ENCODE measurements at places on chromosomes 7 and 10. TPM values are rescaled to one million over a fixed set of nuclear protein-coding genes. Genes with fewer than 3 reads are reported as not detected.

GRCh38 chr10:103872137-103872931 lies 17.0 kb upstream of the SH3PXD2A start:
- H3K27me3 ChIP-seq: no peaks in the 10 kb centered on the region
- no peak for DNase-seq
- no peak overlapping the region for H3K4me3 ChIP-seq
- H3K27ac ChIP-seq: no peak overlapping the region

- no peak for DNase-seq
- no peaks in the 10 kb centered on the region for H3K36me3 ChIP-seq
- no peaks in the 10 kb centered on the region for H3K4me1 ChIP-seq
- no peaks in the 10 kb centered on the region for H3K27me3 ChIP-seq
- H3K27ac ChIP-seq: no peak overlapping the region
These were observed 30.1 kb upstream of the KCNMA1 start for GRCh38 chr10:77667426-77668324.

- H3K36me3 ChIP-seq: no peaks in the 10 kb centered on the region
- H3K27me3 ChIP-seq: no peaks in the 10 kb centered on the region
- H3K4me3 ChIP-seq: no peak overlapping the region
These were observed 122.2 kb downstream of the NPY start for GRCh38 chr7:24406053-24406788.

GRCh38 chr7:25897261-25897782 lies 254.7 kb upstream of the NFE2L3 start:
- H3K27ac ChIP-seq: no peak overlapping the region
- no peaks in the 10 kb centered on the region for H3K36me3 ChIP-seq
- H3K27me3 ChIP-seq: no peaks in the 10 kb centered on the region
- H3K4me1 ChIP-seq: peaks cover 15% of the 10 kb centered on the region

DNA sequence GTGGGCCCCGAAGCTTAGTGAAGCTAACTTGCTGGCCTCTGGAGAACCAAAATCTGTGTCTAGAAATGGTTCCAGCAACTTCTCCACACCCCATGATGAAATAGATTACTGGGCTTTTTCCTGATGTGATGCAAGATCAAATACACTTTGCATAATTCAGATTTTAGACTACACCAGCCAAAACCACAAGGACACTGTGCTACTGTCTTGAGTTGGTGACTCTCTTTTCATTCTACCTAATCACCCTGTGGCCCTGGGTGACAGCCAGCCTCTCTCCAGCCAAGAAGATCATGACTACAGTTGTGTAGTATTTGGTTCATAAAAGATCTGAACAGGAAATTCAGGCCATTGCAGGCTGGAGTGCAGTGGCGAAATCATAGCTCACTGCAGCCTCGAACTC lies 22.2 kb downstream of the AZGP1 start:
- no peaks in the 10 kb centered on the region for H3K36me3 ChIP-seq
- no peak for DNase-seq
- H3K4me3 ChIP-seq: no peak overlapping the region
- H3K27me3 ChIP-seq: no peaks in the 10 kb centered on the region
- peaks cover 26% of the 10 kb centered on the region for H3K4me1 ChIP-seq

DNA sequence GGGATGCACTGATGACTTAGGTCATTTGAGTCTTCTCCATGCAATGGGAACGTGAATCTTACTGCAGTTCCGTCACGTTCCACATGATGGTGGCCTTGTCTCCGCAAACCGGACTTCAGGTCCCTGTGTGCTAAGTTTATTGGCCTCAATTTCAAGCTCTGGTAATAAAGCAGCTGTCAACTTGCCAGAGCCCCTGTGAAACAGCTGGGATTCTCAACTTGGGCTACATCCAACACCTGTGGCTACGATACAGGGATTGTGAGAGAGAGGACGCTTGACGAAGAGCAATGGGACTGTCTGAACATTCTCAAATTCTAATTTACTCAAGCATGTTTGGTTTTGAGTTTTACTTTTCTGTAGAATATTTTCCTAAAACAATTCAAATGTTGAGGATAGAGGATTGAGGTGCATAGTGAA lies 174.2 kb downstream of the PTN start:
- no peak overlapping the region for H3K4me3 ChIP-seq
- DNase-seq: peak; percentile 38
- no peak overlapping the region for H3K27ac ChIP-seq
- peaks cover 3% of the 10 kb centered on the region for H3K27me3 ChIP-seq

DNA sequence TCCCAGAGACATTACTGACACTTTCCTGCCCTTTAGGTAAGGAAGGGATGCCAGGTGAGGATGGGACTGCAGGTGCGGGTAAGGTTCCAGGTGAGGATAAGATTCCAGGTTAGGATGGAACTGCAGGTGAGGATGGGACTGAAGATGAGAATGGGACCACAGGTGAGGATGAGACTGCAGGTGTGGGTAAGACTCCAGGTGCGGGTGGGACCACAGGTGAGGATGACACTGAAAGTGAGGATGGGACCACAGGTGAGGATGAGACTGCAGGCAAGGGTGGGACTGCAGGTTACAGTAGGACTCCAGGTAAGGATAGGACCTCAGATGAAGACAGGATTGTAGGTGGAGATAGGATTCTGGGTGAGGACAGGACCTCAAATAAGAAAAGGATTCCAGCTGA lies 322.3 kb downstream of the WDR37 start:
- no peak overlapping the region for H3K27ac ChIP-seq
- DNase-seq: peak; percentile 9
- no peak overlapping the region for H3K4me3 ChIP-seq
- no peaks in the 10 kb centered on the region for H3K36me3 ChIP-seq
- no peaks in the 10 kb centered on the region for H3K4me1 ChIP-seq

- no peak overlapping the region for H3K4me3 ChIP-seq
- no peak for DNase-seq
- no peaks in the 10 kb centered on the region for H3K36me3 ChIP-seq
- H3K27ac ChIP-seq: no peak overlapping the region
These were observed 104.2 kb upstream of the SDK1 start for GRCh38 chr7:3196629-3197400.

DNA sequence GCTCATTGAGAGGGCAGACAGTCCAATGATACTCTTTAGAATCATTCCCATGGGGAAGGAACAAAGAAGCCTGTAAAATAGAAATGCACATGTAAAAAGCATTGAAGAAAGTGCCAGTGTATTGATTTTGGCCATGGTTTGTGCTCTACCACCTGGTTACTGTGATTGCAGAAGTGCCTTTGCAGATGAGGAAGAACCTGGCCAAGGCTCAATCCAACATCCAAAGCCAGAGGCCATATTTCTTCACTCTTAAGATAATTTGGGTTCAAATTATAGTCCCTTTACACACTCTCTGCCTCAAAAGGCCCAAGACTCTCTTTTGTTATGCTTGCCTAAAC lies 122.1 kb downstream of the EGFR start:
- no peak for DNase-seq
- H3K4me3 ChIP-seq: no peak overlapping the region
- H3K27me3 ChIP-seq: no peaks in the 10 kb centered on the region
- peak overlapping the region; percentile 49 for H3K27ac ChIP-seq
- H3K36me3 ChIP-seq: peaks cover 28% of the 10 kb centered on the region

- H3K4me3 ChIP-seq: no peak overlapping the region
- H3K36me3 ChIP-seq: no peaks in the 10 kb centered on the region
- H3K27ac ChIP-seq: no peak overlapping the region
- no peaks in the 10 kb centered on the region for H3K27me3 ChIP-seq
- no peak for DNase-seq
These were observed 63.1 kb downstream of the DOCK4 start for GRCh38 chr7:112143136-112143535.

- peaks cover 2% of the 10 kb centered on the region for H3K4me1 ChIP-seq
- H3K36me3 ChIP-seq: no peaks in the 10 kb centered on the region
- H3K27me3 ChIP-seq: no peaks in the 10 kb centered on the region
- no peak for DNase-seq
- peak overlapping the region; percentile 48 for H3K27ac ChIP-seq
These were observed 1.3 kb downstream of the THSD7A start for GRCh38 chr7:11830582-11831155.

DNA sequence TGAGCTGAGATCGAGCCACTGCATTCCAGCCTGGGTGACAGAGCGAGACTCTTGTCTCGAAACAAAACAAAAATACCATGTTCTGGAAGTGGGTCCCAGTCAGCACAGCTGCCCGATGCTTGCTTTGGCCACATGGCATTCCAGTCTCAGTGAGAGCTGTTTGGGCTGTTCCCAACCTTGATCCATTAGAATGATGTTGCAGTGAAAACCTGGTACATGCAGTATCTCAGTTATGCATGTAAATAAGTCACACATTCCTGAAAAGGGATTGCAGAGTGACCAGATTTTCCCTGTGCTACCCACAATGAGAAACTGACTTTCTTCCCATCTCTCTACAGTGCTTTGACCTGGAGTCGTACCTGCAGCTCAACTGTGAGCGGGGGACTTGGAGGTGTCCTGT lies 15.4 kb downstream of the ZMIZ2 start:
- peaks cover 20% of the 10 kb centered on the region for H3K36me3 ChIP-seq
- DNase-seq: no peak
- H3K27ac ChIP-seq: peak overlapping the region; percentile 57

DNA sequence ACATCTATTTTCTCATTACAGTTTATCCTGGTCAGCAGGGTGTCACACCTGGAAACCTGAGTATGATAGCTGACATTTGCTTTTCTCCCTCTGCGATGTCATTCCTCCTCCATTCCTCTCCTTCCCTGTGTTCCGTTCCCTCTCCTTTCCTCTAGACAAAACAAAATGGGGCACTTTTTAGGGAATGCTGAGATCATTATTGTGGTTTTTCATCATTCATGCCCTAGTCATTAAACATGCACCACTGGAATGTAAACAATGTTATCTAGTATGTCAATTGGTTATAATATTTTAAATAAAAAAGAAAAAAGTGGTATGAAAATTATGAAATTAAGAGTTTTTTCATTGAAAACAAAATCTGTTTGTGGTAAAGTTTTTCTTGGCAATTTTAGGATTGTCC lies 132.6 kb downstream of the MAPK8 start:
- H3K27ac ChIP-seq: no peak overlapping the region
- peaks cover 6% of the 10 kb centered on the region for H3K36me3 ChIP-seq
- H3K27me3 ChIP-seq: no peaks in the 10 kb centered on the region
- no peak overlapping the region for H3K4me3 ChIP-seq
- H3K4me1 ChIP-seq: no peaks in the 10 kb centered on the region

DNA sequence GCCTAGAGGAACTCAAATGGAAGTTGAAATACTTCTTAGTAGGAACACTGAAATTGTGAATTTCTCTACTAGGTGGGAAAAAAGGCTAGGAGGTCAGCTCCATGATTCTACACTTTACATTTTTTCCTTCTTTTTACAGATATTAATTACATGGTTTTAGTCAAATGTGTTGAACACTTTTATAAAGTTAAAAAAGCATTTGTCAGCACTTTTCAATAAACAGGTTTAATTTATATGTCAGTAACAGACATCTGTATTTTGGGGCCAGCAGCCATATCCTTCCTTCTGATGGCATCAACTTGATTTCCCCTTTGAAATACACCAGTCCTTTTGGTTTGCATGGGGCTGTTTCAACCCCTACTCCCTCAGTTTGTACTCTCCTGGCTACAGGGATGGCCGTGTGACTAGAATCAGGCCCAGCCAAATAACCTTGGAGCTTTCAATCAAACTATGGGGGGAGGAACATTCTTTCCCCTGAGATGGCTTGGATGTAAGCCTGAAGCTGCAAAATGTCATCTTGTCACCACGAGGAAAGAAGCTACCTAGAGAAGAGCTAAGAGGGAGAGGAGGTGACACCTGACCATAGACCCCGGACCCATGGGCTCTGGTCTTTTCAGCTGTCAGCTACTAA lies 171.0 kb upstream of the NEBL start:
- no peak overlapping the region for H3K4me3 ChIP-seq
- H3K4me1 ChIP-seq: no peaks in the 10 kb centered on the region
- DNase-seq: no peak

GRCh38 chr10:124694481-124695220 lies 49.5 kb downstream of the FAM53B start:
- H3K27me3 ChIP-seq: no peaks in the 10 kb centered on the region
- peaks cover 4% of the 10 kb centered on the region for H3K4me1 ChIP-seq
- DNase-seq: no peak
- no peak overlapping the region for H3K4me3 ChIP-seq

- DNase-seq: no peak
- no peaks in the 10 kb centered on the region for H3K27me3 ChIP-seq
- H3K27ac ChIP-seq: no peak overlapping the region
- no peak overlapping the region for H3K4me3 ChIP-seq
- peaks cover 4% of the 10 kb centered on the region for H3K4me1 ChIP-seq
These were observed 2.8 kb downstream of the EFCAB10 start for GRCh38 chr7:105578496-105578895.

DNA sequence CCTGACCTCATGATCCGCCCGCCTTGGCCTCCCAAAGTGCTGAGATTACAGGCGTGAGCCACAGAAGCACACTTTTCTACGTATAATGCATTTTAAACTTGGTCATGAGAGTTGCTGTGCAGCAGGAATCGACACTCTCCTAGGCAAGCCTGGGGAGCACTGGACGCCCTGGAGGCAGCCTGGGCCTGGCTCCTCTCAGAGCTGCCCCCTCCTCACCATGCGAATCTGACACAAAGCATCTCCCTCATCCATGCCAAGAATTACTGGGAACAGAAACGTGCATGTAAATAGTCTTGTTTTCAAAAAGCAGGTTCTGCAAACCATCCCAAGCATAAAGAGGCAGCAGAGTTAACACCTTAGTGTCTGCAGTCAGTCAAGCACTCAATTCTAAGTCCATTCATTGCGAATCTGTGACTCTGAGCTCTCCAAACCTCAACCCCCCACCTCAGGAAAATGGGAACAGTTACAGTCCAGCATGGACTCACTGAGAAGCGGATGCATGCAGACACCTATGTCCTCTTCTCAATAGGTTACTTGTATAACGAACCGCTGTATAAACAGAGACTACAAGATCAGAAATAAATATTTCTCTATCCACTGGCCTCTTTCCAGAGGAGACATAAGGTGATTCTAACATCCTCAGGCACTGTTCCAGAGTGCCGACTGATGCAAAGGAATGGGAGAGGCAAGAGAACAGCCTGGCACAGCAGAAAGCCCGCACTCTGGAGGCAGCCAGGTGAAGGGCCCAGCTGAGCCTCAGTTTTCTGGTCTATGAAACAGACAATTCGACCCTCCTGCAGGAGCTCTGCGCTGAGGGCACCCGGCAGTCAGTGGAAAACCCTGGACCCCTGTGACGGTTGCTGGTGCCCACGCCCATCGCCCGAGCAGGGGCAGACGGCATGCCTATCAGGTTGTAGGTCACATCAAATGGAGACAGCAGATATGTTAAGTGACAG lies 68.9 kb downstream of the MAD1L1 start:
- peak; percentile 21 for DNase-seq
- no peak overlapping the region for H3K4me3 ChIP-seq
- no peaks in the 10 kb centered on the region for H3K4me1 ChIP-seq
- H3K27ac ChIP-seq: no peak overlapping the region
- H3K27me3 ChIP-seq: no peaks in the 10 kb centered on the region

The SH2D4B gene
- polyA plus RNA-seq: not detected

The NPY gene
- polyA plus RNA-seq: not detected

The CUTC gene
- polyA plus RNA-seq: 23.4 TPM

The PIP gene
- not detected for polyA plus RNA-seq

The RBP3 gene
- polyA plus RNA-seq: not detected

The LYZL2 gene
- not detected for polyA plus RNA-seq

The NME8 gene
- not detected for polyA plus RNA-seq

The PNLIP gene
- not detected for polyA plus RNA-seq

The OPN1SW gene
- polyA plus RNA-seq: 0.29 TPM

Measured in liver (tissue), 10 donors.